ENCODE measurements at places on chromosomes 1 and 21.

- DNase-seq = no peak
Observed at GRCh38 chr1:7111853-7112252, 326.6 kb downstream of the CAMTA1 start.

DNA sequence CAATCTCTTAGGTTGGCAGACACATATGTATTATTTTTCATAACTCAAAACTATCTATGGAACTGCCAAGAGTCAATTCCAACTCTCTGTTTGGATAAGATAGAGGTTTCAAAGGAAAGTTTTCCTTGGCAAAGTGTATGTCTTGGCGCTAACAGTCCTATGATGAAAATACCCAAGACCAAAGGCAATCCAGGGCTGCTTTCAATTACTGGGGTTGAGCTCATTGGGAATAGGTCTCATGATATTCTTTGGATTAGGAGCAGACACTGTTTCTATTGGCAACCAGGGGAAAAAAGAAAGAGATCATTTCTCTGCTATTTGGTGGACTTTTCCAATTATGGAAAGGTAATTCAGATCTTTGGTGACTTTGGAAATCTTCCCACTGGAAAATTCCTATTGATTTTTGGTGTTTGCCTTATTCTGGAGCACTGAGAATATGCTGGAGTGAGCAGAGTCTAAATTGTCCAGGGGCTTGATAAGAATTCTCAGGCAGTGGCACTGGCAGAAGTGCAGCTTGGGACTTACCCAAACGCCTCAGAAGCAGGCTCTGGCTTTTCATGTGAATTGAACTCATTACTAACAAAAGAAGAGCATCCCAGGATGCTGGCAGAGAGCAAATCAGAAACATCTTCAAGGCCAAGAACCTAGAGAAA is 20.4 kb upstream of the PLXNA2 start:
- DNase-seq = no peak

- no peak for DNase-seq
Observed at GRCh38 chr1:180598333-180598974, 33.4 kb upstream of the XPR1 start.

GRCh38 chr1:41021526-41022308 is at the start of gene SLFNL1:
Gene SLFNL1, minus strand, starts transcription at chr1:41021725. Its CDS starts 1,065 bp downstream, at chr1:41020660.
- DNase-seq = no peak

DNA sequence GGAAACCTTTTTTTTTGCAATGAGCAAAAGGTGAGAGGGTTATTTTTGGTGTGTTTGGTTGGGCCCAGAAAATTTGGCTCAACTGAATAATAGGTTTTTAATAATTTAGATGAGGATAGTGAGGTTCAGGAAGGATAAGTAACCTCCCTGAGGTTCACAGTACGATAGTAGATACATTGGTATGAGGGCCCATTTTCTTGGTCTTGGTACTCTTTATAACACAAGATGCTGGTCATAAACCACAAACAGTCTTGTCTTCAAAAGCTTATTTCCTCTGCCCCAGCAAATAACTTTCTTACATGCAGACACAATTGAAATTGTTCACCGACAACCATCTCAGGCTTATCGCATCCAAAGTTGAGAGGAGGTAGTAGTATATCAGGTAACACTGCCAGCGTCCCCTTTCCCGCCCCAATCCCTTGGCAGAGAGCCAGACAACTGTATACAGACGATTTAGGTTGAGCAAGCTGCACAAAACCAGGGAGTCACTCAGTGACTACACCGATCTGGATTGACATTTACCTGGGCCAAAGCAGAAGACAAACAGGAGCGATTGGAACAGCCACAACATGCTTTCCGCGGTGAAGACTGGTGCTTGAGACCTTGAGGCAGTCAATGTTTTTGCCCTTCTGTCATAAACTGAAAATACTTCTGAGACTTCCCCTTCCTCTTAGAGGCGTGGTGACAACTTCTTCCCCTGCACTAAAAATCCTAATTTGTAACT is at the start of gene SLAMF6:
TSS of gene SLAMF6 (minus strand) at position 634 of the 724 bp plus-strand sequence. CDS start at position 571, 63 bp downstream.
- no peak for DNase-seq

DNA sequence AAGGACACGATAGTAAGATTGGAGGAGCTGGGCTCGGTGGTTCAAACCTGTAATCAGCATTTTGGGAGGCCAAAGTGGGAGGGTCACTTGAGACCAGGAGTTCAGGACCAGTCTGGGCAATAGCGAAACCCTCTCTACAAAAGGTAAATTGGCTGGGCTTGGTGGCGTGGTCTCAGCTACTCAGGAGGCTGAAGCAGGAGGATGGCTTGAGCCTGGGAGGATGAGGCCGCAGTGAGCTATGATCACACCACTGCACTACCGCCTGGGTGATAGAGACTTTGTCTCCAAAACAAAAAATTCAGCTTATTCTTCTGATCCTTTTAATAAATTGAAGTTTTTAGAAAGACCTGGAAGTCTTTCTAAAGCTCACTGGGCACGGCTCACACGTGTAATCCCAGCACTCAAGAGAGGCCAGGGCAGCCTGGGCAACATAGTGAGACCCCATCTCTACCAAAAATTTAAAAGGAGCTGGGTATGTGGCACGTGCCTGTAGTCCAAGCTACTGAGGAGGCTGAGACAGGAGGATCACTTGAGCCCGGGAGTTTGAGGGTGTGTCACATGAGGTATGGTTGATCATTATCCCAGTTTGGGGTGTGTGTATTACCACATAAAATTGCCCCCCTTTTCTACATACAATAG is 15.3 kb downstream of the MASP2 start:
- no peak for DNase-seq

Measured in NCI-H524 treated with DMSO at 0.1 percent for 48 hours (cell line).